ENCODE measurements at places on chromosomes 16 and 17. TPM values are rescaled to one million over a fixed set of nuclear protein-coding genes. Genes with fewer than 3 reads are reported as not detected.

The GCGR gene
- not detected for total RNA-seq

The IGF2BP1 gene
- 0.26 TPM for total RNA-seq

GRCh38 chr16:47392081-47392480 lies 68.8 kb downstream of the ITFG1 start:
- H3K4me3 ChIP-seq = no peak overlapping the region
- no peaks in the 10 kb centered on the region for H3K27me3 ChIP-seq
- DNase-seq = no peak
- no peaks in the 10 kb centered on the region for H3K36me3 ChIP-seq
- H3K27ac ChIP-seq = no peak overlapping the region
- H3K4me1 ChIP-seq = peaks cover 8% of the 10 kb centered on the region

GRCh38 chr16:79484237-79484636 lies 116.3 kb downstream of the MAF start:
- no peaks in the 10 kb centered on the region for H3K36me3 ChIP-seq
- H3K4me1 ChIP-seq = no peaks in the 10 kb centered on the region
- no peak overlapping the region for H3K27ac ChIP-seq
- DNase-seq = no peak
- no peak overlapping the region for H3K4me3 ChIP-seq

DNA sequence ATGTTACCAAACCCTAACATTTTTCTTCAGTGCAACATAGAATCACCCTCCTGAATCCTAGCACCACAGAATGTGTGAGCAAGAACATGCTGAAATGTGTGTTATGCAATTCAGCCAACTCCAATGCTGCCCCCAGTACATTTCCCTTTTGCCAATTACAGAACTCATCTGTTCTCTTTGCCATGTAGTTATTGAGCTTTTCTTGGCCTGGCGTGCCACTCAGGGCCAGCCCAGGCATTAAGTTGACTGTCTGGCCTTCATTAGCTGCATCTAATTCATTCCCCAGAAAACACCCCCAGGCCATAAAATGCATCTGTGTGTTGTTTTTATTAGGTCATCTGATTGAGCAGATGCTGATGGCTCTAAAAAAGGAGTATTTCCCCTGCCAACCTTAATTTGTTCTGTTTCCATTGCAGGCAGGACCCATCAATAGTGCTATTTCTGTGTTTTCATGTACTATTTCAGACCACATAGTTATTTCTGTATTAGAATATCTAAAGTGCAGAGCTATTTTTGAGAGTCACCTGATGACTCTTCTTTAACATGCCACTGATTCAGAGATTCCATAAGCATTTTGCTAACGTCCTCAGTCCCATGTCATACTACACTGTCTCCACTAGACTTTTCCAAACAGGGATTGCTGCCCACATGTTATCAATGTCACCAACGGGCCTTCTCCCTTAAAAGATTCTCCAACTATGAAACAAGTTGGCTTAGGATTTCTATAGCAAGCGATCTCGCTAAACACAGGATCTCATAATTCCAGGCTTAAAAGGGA lies 969.7 kb downstream of the CDH11 start:
- H3K27me3 ChIP-seq = no peaks in the 10 kb centered on the region
- H3K4me1 ChIP-seq = no peaks in the 10 kb centered on the region
- H3K27ac ChIP-seq = no peak overlapping the region
- DNase-seq = no peak
- H3K36me3 ChIP-seq = no peaks in the 10 kb centered on the region

GRCh38 chr16:29230671-29231096 lies 175.8 kb downstream of the NPIPB11 start:
- H3K27ac ChIP-seq = no peak overlapping the region
- H3K4me1 ChIP-seq = no peaks in the 10 kb centered on the region
- no peaks in the 10 kb centered on the region for H3K27me3 ChIP-seq
- peak; percentile 53 for DNase-seq

The TP53TG3 gene
- total RNA-seq = not detected

DNA sequence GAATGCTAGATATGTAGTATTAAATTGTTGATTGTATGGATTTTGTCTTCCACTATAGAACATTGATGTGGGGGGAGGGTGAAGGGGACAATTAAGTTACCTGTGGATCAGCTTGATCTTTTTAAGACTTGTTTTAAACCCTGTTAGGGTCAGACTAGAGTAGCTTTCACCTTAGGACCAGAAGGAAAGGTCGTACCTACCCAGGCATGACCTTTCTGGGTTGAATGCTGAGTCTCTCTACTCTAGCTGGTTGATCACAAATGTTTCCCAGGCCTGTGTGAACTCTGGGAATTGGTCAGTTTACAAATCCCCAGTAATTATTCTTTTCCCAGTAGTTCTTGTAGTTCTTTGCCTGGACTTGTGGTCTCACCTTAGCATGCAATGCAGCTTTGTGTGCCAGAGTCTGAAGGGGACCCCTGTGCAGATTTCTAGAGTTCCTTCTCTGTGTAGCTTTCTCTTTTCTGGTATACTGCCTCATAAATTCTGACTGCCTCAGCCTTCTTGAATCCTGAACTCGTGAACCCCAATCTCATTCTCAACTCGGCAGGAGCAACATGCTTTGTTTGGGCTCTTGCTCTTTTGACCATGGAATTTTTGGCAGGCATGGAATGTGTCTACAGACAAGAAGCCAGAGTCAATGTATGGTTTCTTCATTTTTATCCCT lies 54.1 kb downstream of the VMP1 start:
- no peaks in the 10 kb centered on the region for H3K36me3 ChIP-seq
- peak overlapping the region; percentile 45 for H3K27ac ChIP-seq
- no peak overlapping the region for H3K4me3 ChIP-seq
- DNase-seq = no peak
- no peaks in the 10 kb centered on the region for H3K27me3 ChIP-seq
- peaks cover 58% of the 10 kb centered on the region for H3K4me1 ChIP-seq

DNA sequence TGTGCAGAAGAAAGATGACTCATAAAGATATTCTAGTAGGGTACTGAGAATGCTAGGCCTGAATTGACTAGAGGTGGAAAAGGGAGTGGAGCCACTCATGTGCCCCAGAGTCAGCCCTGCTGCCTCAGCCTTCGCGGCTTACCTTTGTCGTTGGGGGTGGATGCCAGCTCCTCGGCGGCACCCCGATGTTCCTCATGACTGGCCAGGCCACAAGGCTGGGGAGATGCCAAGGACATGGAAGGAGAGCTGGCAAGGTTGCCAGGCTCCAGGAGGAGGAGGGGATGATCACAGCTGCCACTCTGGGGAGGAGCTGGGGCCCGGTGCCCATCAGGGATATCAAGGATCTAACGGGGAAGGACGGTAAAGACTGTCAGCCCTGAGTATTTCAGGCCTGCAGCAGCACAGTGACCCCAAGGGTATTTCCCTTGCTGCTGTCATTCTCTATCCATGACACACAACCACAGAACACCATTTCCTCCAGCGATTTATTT lies 9.7 kb upstream of the SLC35B1 start:
- peaks cover 7% of the 10 kb centered on the region for H3K4me1 ChIP-seq
- no peak overlapping the region for H3K4me3 ChIP-seq
- no peak overlapping the region for H3K27ac ChIP-seq
- no peaks in the 10 kb centered on the region for H3K27me3 ChIP-seq

DNA sequence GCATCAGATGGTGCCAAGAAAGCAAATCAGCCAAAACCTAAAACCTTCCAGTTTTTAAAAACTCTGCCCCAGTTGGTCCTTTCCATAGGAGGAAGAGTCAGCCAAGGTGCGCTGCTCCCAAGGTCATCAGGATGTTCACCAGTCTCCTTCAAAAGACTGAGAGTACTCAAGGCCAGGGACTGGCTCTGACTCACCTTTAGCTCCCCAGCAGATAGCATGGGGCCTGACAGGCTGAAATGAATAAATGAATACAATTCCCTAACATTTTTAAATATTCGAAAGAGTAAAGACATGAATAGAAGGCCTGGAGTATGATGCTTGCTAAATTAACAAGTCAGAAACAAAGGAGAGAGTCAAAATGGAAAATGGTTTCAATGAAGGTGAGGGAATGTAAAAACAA lies 19.2 kb downstream of the EFTUD2 start:
- no peak for DNase-seq
- no peak overlapping the region for H3K4me3 ChIP-seq
- H3K36me3 ChIP-seq = peaks cover 100% of the 10 kb centered on the region
- no peak overlapping the region for H3K27ac ChIP-seq

GRCh38 chr17:67992548-67993152 lies 3.6 kb downstream of the C17orf58 start:
- no peaks in the 10 kb centered on the region for H3K36me3 ChIP-seq
- H3K4me3 ChIP-seq = peak overlapping the region; percentile 60
- H3K27ac ChIP-seq = peak overlapping the region; percentile 93

Data from left lung (tissue), 14 donors.